Liver (tissue), 10 donors: ENCODE measurements at places on chromosomes 1 and 21. TPM values are rescaled to one million over a fixed set of nuclear protein-coding genes. Genes with fewer than 3 reads are reported as not detected.

DNA sequence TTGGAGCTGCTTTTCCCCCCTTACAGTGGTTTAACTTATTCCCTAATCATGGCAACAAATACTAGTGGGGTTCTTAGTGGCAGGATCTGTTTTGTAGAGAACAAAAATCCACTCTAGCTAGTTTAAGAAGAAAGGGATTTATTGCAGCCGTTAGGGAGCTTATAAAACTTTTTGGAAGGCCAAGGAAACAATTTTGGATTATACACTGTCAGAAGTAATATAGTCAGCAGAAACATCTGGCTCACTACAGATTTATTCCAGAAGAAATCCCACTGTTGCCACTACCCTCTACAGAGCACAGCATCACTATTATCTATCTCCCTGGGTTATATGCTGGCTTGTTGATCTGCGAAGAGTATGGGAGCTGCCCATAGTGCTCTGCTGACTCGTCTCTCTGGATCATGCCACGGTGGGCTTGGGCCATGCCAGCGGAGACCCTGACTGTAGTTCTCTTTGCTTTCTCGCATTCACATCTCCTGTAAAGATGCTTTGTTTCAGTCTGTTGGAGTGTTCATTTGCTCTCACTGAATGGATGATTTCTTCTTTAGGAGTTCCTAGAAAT lies 107.5 kb downstream of the ODF2L start:
- no peak overlapping the region for H3K27ac ChIP-seq
- no peaks in the 10 kb centered on the region for H3K36me3 ChIP-seq
- H3K4me1 ChIP-seq: no peaks in the 10 kb centered on the region
- H3K27me3 ChIP-seq: no peaks in the 10 kb centered on the region
- no peak for DNase-seq
- no peak overlapping the region for H3K4me3 ChIP-seq

GMEB1 gene
- total RNA-seq: 6.1 TPM

AIRE gene
- total RNA-seq: 0.05 TPM

DNA sequence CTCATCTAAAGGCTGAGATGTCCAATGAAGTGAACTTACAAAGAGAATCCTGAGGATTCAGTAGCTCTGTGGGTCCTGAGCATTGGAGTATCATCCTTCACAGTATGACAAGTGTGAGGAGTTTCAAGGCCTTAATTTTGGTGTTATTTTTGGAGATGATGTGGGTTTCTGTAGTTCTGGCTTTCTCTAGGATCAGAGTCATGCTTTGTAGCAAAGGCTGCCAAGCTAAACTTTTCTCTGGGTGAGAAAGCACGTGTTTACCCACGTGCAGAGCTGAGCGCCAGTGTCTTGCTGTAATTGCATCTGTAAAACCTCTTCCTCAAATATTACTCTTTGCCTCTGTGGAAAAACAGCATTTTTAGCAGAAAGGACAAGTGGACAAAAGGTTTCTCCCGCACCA lies 387.8 kb upstream of the LYPLAL1 start:
- H3K27me3 ChIP-seq: no peaks in the 10 kb centered on the region
- no peak overlapping the region for H3K4me3 ChIP-seq
- no peaks in the 10 kb centered on the region for H3K36me3 ChIP-seq
- no peak overlapping the region for H3K27ac ChIP-seq

ADGRL4 gene
- total RNA-seq: 2.1 TPM

GJA9 gene
- total RNA-seq: not detected

DMRTA2 gene
- total RNA-seq: not detected

DNA sequence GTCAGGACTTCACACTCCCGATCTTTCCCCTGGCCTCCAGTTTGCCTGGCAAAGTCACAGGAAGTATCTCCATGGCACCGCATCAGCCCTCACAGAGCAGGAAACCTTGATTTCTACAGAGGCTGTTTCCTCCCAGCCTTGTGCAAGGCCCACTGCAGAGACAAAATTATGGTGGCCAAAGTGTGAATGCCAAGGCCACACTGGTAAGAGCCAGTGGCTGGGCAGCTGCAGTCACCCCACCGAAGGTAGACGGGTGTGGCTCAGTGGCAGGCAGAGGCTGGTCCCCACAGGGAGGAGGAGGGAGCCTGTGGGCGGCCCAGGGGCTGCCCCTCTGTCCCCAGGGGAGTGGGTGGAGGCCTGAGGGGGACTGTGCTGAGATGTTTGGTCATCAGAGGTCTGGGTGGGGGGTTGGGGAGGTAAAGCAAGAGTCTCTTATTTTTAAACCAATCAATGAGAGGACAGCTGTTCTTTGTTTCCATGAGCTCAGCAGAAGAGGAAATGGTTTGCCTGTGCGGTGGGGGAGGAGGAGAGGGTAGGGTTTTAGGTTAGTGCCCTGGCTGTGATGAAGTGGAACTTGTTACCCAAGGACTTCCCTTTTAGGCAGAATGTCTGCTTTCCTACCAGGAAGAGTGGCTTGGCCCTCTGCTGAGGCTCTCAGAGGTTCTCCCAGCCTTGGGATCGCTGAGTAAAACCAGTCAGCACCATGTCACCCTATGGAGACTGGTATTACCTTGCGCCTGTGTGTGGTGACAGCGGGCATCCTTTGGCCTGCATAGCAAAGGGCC lies 18.0 kb upstream of the BTG2 start:
- no peaks in the 10 kb centered on the region for H3K4me1 ChIP-seq
- no peak for DNase-seq
- H3K36me3 ChIP-seq: no peaks in the 10 kb centered on the region
- peak overlapping the region; percentile 84 for H3K27ac ChIP-seq
- no peak overlapping the region for H3K4me3 ChIP-seq

- no peak for DNase-seq
- no peaks in the 10 kb centered on the region for H3K36me3 ChIP-seq
- no peaks in the 10 kb centered on the region for H3K4me1 ChIP-seq
- H3K27ac ChIP-seq: no peak overlapping the region
- no peak overlapping the region for H3K4me3 ChIP-seq
These were observed 134.2 kb downstream of the ZZZ3 start for GRCh38 chr1:77548285-77548684.
